Activated CD4-positive, CD25-positive, alpha-beta regulatory T cell treated with anti-CD3 and anti-CD28 coated beads, Interleukin-2, amount 50 U/mL, for 24 hours (primary cell): ENCODE measurements at places on chromosomes 1 and 21.

DNA sequence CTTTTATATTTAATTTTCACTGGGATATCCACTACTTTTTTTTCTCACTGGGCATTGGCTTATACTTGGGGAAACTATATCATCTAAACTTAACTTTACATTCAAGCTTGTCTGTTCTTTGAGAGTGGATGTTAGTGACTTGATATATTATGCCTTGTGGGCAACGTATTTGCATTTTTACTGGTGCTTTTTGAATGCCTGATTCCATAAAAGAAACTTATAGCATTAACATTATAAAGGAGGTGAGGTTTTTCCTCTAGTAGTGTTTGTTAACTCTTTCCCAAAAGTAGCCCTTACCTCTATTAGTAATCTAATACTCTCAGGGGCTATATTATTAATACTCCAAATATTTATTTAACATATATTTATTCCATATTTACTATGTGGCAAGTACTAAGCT lies 416.5 kb downstream of the PLA2G4A start:
- no peak for ATAC-seq

DNA sequence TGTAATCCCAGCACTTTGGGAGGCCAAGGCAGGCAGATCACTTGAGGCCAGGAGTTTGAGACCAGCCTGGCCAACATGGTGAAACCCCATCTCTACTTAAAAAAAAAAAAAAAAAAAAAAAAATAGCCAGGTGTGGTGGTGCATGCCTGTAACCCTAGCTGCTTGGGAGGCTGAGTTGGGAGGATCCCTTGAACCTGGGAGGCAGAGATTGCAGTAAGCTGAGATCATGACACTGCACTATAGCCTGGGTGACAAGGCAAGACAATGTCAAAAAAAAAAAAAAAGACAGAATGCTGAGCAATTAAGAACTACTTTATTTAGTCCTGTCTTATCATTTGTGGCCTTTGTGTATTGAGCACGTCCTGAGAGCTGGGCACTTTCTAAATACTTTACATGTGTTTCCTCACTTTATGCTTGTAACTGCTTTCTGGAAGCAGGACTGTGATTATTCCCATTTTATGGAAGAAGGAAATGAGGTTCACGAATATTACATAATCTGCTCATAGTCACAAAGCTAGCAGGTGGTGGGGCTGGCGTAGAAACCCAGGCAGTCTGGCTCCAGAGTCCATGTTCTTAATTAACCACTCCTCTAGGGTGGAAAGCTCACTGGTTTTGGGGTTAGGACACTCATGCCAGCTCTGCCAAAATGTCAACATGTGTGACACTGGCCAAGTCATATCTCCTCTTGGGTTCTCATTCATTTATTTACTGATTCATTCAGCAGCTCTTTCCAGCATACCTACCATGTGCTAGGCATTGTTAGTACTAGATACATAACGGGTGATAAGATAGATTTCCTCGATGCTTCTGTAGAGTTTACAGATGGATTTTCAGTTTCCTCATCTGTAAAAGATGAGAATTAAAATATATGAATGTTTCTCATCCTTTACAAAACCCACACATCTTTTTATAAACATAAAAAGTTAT lies 57.7 kb downstream of the DDR2 start:
- no peak for ATAC-seq

DNA sequence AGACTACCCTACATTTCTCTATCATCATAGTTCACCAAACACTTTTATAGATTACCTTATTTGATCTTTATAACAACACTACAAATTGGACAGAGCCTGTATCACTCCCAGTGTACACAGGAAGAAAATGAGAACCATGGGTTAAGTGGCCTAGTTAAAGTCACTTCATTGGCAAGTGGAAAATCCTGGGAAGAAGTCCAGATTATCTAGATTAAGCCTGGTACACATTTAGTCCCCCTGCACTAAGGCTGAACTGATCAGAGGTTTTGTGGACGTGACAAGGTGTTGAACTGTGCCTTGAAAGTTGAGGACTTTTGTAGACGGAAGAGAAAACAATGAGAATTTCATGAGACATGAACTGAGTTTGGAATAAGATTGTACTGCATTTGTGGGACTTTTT lies 7.5 kb upstream of the USH2A start:
- no peak for ATAC-seq

DNA sequence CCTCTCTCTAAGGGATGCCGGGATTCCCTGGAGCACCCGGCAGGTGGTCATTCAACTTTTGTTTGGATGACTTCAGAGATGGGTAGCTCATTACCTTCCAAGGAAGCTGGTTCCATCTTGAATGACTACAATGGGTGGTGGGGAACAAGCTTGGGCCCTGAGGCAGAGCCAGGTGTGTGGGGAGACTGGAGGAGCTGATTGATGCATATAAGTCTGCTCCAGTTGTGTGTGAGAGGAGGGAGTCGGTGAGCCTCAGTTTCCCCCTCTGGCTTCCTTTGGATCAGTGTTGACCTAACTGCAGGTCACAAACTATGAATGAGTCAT lies 133.8 kb upstream of the ZBTB40 start:
- no peak for ATAC-seq

DNA sequence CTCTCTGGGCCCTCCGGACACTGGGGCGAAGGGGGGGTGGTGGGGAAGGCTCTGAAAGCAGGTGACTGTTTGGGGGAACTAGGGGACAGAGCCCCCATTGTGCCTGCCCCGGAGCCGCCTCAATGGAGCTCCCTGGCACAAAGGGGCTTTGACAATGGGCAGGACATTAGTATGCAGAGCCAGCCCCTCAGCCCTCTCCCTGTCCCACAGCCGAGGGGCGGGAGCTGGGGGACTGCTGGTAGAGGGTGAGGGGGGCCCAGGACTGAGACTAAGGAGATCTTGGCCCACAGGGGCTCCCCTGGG lies 7.8 kb downstream of the KCNJ10 start:
- ATAC-seq: no peak

DNA sequence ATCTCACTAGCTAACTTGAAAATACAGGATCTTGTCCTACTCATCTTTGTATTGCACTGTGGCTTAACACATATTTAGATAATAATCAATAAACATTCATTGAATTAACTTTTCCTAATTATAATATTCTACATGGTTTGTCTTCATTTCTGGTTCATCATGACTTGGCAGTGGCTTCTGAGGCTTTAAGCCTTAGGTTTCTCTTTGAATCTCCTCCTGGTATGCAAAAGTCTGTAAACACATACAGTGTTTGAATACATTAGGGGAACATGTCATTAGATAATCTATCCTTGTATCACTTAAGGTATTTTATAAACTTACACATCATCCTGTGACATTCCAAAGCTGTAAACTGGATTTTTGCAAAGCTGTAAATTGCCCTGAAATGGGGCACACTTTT lies 20.6 kb downstream of the CTSK start:
- no peak for ATAC-seq

DNA sequence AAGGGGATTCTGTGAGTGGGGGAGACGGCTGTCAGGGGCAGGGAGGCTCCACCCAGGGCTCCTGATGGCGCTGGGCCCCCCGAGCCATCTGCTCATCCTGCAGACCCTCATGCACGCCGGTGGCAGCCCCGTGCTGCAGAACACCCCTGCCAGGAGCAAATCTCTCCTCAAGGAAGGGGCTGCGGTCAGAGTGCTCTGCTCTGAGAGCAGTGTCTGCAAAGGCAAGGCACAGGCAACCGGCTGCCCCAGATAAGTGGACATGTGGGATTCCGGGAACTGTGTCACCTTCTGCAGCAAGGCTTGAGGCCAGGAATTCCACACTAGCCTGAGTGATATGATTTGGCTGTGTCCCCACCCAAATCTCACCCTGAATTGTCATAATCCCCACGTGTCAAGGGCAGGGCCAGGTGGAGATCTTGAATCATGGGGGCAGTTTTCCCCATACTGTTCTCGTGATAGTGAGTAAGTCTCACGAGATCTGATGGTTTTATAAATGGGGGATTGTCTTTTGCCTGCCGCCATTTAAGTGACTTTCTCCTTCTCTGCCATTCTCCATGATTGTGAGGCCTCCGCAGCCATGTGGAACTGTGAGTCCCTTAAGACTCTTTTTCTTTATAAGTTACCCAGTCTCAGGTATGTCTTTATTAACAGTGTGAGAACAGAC lies 101.0 kb downstream of the PDE9A start:
- ATAC-seq: no peak

GRCh38 chr1:24416666-24417391 lies 1.2 kb downstream of the NIPAL3 start:
- ATAC-seq: no peak

GRCh38 chr1:157849229-157849875 lies 7.7 kb upstream of the CD5L start:
- no peak for ATAC-seq

GRCh38 chr1:50847303-50847702 lies 112.8 kb downstream of the FAF1 start:
- ATAC-seq: no peak

GRCh38 chr21:43269957-43270705 lies 101.3 kb downstream of the CRYAA start:
- ATAC-seq: no peak

GRCh38 chr1:153540394-153541361 lies at the start of gene S100A5:
Gene S100A5, minus strand, starts transcription at chr1:153540934. Its CDS starts 743 bp downstream, at chr1:153540191.
- no peak for ATAC-seq
